Astrocyte (in vitro differentiated cells and primary cell): ENCODE measurements at places on chromosomes 1 and 21.

DNA sequence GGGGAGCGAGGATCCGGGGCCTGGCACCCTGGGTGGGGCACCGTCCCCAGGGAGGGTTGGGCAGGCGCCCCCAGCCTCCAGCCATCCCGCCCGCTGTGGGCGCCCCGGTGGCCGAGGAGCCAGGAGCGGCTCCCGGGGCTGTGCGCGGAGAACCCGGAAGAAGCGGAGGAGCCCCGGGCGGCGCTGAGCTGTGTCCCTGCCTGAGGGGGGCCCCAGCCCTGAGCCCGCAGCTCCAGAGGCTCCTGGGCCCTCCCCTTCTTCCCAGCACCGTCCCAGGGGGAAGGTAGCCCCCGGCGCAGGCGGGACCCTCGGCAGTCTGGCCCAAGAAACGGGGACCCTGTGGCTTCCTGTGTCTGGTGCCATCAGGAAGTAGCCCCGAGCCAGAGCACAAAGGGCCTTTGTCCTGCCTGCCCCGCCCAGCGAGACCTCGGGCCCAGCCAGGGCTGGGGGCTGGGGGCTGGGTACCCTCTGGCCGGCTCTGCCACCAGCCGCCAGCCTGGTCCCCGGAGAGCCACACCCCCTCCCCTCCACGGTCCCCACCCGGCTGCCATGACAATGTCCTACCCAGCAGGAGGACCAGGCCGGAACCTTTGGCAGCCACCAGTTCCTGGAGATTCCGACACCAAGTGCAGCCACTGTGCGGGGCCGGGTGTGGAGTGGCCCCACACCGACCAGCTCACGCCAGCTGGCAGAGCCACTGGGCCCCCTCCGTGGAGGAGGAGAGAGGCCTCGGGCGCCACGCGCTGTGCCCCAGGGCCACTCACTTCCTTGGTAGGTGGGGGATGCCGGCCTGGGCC, 15.6 kb upstream of the TTLL10 start:
- peak; percentile 5 for DNase-seq

DNA sequence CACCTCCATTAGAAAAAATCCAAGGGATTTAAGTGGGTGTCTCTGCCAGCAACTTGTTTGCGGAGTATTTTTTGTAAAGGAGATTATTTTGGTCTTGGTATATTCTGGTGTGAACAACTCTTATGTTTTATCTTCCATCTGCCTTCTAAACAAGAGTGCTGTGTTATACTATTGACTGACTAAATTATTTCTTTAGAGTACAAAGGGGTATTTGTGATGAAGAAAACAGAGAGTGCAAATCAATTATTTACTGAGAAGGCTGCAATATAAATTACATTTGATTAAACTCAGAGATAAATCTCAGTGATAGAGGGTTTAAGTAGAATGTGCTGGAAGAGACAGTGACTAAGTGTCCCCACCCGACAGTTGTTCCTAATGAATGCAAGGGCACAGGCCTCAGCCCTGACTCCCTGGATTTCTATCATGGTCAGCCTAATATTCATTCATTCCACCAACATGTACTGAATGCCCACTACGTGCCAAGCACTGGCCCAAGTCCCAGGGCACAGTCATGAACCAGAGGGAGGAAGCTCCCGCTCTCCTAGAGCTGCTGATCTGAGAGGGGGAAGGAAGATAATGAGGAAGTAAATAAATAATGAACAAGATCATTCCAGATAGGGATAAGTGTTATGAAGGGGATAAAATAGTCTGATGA, 196.9 kb upstream of the C8B start:
- DNase-seq, result no peak

DNA sequence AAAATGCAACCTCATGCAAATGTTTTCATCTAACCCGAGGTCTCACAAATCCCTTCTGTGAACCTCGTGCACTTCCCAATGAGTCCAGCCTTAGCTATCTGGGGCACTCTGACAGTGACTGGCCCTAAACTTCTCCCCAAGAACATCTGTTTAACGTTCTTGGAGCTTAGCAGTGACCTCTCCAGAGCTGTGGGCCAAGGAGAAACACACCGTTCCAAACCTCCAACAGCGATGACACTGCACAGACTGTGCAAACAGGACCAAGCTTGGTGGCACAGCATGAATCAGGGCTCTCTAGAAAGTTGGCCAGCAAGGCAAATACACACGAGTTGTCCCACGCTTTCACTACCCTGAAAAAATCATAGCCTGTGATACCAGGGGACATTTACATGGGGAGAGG, 15.8 kb downstream of the BEND5 start:
- no peak for DNase-seq

GRCh38 chr21:14519000-14519399, 27.1 kb downstream of the SAMSN1 start:
- no peak for DNase-seq

DNA sequence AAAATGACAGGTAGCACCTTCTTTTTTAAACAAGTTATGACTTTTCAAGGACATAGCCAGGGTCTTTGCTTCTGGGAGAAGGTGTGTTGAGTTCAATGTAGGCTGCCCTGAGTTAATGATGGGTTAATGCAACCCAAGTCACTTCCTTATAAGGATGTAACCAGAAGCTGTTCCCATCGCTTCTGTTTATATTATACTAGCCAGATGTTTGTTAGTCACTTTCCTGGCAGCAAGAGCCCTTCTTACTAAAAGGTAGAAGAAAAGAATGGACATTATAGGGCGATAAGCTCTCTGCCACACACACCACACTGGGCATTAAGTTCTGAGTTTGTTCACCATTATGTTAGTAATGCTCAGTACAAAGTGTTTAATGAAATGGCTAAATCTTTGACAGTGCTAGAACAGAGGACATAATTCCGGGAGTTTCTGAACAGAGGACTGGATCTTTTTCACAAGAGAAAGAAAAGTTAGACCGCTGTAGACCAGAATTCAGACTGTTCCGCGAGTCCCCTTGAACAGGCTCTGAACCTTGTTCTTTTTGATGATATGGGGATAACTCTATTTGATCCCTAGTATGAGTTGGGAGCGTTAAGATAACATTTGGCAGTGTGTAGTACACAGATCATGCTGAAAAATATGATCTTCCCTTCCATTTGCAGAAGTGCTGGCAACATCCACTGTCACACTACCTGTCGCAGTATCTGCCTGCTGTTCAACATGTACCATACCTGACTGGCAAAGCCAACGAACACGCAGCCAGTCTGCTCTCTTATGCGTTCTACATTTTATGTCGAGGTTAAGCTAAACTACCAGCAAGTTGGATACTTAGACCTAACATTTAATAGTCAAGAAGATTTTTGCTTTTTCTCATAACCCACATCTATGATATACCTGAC, 41.0 kb downstream of the DEGS1 start:
- peak; percentile 90 for DNase-seq

- DNase-seq, result no peak
Observed at GRCh38 chr1:43828574-43828973, 105.0 kb upstream of the ARTN start.

DNA sequence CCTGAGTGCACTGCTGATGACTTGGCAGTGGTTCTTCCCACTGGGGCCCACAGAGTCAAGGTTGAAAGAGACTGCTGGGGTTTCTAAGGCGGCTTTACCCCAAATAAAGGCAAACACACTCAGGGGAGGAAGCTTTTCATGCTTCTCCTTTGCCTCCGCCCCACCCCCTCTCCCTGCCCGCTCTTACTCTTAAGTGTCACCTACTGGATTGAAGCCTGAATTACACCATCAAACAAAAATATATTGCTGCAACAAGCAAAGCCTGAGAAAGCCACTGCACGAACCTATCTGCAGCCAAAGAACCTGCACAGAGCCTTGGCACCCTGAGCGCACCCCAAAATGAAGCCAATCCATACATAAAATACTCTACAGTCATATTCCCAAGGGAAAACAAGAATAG, 63.1 kb downstream of the PTGFR start:
- DNase-seq, result no peak
